ENCODE measurements at places on chromosomes 2 and 18.
A peak's percentile ranks its signal among the peaks of the same experiment; 100 is the strongest.

DNA sequence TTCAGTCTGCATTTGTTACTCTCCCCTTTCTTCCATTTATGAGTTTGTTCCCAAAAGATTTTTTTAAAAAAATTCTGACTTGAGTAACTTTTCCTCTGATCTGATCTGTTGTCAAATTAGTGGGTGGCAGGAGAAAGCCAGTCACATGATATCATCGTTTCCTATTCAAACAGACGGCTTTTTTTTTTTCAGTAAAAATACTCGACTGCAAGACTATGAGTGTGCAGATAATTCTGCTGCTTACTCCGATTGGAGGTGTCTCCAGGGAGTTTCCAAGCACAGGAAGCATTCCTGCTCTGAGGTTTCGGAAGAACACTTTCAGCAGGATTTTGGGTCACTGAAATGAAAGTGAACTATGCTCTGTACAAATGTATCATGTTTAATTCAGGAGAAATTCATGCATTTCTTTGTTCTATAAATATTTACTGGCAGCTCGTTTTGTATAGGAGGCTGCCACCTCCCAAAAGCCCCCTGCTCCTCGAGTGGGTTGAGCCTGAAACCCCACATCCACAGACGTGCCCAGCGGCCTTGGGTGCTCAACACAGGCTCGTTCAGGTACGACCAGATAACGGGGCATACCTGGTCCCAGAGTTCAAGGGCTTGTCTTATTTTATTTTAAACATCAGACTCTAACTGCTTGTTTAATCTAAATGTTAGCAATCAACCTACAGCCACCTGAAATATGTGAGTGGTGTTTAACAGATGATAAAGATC lies 126.9 kb upstream of the ZNF516 start:
- DNase-seq, result no peak

DNA sequence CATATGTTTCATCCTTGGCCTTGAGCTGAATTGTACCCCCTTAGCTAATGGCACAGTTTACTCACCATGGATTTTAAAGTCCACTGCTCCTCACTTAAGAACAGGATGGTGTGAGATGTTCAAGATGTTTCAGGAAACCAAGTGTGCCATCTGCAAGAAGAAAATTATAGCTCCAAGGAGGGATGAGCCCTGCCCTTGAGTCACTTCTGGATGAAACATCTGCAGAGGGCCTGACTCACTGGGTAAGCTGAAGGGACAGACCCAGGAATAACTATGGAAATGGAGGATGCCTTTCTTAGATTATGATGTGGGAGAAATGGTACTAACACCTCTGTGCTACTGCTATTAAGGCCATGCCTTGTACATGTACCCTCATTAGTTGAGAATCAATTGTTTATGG lies 6.4 kb downstream of the MARS2 start:
- no peak for DNase-seq

GRCh38 chr2:235910067-235910466 lies 258.1 kb downstream of the GBX2 start:
- no peak for DNase-seq

DNA sequence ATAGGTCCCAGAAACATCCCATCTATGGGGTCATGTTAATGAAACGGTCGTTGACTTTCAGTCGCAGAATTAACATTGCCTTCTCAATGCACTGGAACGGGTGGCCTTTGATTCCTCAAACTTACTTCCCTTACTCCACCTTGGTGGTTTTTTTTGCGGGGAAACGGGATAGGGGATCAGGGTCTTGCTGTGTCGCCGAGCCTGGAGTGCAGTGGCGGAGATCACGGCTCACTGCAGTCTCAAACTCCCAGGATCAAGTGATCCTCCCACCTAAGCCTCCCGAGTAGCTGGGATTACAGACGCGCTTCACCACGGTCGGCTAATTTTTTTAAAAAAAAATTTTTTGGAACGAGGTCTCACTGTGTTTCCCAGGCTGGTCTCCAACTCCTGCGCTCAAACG lies 754 bp downstream of the ATG16L1 start:
- no peak for DNase-seq

DNA sequence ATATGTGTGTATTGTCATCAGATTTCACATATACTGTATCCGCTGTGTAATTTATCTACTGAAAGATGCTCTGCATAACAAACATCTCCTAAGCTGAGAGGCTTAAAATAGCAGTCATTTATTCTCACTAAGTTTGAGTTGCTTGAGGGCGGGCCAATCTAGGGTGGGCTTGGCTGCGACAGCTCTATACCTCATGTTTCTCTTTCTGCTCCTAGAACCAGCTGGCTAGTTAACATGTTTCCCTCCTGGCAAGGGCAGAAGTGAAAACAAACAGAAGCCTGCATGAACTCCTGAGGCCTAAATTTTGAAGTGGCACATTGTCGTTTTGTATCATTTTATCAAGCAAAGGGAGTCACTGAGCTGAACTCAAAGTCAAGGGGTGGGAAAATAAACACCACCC lies 585.0 kb upstream of the VRK2 start:
- no peak for DNase-seq

GRCh38 chr18:79329786-79330185 lies 65.9 kb upstream of the NFATC1 start:
- DNase-seq, result no peak

DNA sequence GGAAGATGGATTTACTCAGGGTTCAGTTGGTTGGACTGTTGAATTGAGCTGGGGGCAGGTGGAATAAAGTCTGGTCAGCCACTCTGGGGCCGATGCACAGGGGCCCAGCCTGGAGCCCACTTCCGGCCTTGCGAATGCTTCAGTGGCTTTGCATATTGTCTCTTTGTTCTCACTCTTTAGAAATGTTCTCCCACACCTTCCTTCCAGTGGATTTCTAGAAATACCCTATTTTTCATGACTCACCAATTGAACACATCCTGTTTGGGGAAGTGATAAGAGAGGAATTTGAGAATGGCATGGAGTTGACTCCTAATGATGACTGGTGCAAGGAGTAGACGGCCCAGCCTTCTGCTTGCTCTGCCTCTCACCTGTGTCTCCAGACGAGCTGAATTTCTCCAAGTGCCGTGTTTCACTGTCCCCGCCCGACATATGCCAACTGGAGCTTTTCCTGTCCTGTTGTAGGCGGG lies 28.1 kb downstream of the ASAP2 start:
- no peak for DNase-seq

- no peak for DNase-seq
These were observed 5.3 kb downstream of the COL3A1 start for GRCh38 chr2:188979187-188980114.

DNA sequence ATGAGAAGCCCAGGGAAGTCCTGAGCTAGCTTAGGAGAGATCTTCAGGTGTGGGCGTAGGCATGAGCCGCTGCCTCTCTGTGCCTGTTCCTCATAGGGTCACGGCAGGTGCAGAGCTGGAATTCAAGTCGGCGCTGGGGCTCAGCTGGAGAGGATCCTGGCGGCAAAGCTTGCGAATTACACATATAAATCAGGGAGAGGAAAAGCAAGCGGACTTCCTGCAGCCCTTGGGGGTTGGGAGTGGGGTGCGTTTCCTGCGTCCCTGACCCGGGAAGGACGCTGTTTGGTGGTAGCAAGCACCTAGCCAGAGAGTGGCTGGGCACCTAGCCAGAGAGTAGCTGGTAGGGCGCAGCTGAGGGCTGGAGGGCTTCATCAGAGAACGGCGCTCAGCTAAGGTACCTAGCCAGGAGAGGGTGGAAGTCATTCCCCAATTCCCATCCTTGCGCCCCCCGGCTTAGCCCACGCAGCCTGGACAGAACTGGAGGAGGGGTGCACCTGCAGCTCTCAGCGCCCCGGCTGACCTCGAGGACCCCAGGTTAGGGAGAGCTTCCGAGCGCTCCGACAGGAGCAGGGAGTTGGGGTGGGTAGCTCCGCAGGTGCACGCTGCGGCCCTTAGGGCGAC lies 459 bp upstream of the EFR3B start:
- peak; percentile 67 for DNase-seq

DNA sequence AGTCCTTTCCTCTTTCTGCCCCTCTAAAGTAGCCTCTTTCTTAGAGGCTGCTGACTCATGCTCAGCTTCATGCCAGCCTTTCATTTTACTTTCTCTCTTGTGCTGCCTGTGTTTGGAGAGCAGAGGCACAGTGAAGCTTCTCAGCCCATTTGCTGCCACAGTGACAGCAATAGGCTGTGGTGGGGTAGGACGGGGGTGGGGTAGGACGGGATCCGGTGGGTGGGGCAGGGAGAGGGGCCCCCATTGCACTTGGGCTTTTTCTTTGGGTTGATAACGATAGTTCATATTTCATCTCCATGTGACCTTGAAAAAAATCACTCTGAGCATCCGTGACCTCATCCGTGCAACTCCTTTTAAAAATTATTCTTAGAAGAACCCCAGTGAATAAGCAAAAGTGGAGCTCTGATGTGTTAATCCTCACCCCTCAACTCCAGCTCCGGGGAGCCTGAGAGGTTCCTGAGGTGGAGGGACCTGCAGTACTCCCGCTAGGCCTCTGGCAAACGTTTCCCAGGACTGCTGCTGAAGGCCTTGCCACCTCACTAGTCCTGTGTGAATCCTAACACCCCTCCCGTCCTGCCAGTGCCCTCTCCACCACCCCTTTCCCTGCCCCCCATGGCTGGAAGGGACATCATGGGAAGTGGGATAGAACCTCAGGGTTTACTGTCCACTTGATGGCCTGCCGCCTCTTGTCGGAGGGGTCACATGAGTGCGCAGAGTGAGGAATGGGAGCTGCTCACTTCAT lies 70.8 kb downstream of the INPP4A start:
- DNase-seq, result no peak

DNA sequence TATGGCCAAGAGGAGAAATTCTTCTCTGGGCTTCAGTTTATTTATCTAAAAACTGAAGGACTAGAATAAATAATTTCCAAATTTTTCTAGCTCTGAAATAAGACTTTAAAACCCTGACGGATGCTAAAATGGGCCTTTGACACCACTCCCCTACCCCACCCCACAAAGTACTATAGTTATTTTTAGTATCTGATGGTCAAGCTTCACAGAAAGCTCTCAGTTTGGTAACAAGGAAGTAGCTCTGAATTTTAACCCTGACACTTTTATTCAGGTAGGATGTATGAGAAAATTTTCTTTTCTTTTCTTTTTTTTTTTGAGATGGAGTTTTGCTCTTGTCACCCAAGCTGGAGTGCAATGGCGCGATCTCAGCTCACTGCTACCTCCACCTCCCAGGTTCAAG lies 2.4 kb downstream of the RBKS start:
- DNase-seq, result no peak

DNA sequence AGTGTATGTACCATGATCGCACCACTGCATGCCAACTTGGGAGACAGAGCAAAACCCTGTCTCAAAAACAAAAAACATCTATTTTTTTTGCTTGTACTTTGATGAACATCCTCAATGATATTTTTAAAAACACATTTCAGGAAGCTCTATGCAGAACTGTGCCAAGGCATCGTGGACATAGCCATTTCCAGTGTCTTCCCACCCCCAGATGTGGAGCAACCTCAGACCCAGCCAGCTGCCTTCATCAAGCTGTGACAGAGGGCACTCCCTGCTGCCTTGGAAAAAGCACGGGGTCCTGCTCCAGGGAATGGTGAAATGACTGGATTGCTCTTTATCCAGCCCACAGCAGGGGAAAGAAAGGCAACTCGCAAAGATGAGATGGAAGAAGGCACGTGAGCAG lies 13.7 kb upstream of the POLR1B start:
- no peak for DNase-seq

GRCh38 chr2:178829981-178830380 lies 22.8 kb upstream of the TTN start:
- DNase-seq, result no peak

DNA sequence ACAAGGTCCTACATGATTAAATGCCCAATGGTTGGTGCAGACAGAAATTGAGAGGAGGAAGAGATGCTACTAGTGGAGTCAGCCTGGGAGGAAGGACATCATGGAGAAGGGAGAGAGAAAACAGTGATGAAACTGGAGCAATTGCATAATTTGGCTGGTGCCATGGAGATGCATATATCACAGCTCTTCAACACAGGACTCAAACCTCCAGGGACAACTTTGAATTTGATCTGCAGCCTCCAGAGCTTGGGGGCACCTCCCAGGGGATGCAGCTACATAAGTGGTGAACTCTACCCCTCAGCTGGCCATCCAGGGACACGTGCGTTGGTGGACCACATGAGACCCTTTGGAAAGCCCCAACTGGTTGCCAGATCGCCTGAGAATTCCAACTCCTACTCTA lies 80.4 kb downstream of the CTAGE1 start:
- DNase-seq, result no peak

- DNase-seq, result no peak
These were observed 292.1 kb upstream of the FBXO11 start for GRCh38 chr2:48198371-48198770.

GRCh38 chr2:118973542-118973951 lies 31.6 kb downstream of the MARCO start:
- no peak for DNase-seq

DNA sequence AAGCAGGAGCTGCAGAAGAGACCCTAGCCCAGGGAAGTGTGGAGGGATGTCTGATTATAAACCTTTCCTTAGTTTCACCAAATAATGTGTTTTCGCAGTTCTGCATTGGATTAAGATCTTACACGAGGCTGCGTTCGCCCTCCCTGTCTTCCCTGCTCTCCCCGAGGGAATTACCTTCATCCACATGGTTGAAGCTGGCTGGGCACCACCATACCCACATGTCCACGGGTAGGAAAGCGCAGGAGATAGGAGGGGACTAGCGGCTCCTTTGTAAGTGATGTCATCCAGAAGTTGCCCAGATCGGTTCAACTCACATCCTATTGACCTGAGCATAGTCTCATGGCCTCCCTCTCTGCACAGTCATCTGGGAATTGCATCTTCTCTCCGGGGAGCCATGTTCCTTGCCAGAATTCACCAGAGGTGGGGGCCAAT lies 1.1 kb downstream of the TTL start:
- peak; percentile 46 for DNase-seq

GRCh38 chr2:85690932-85691331 lies 3.2 kb upstream of the GNLY start:
- DNase-seq, result no peak

GRCh38 chr2:240184656-240185055 lies 44.2 kb upstream of the OTOS start:
- no peak for DNase-seq

GRCh38 chr2:229419158-229419557 lies 148.1 kb upstream of the PID1 start:
- no peak for DNase-seq

GRCh38 chr18:9058406-9058805 lies 44.1 kb upstream of the NDUFV2 start:
- DNase-seq, result no peak

All from HEK293T (cell line).